ENCODE measurements at places on chromosomes 4 and X. TPM values are rescaled to one million over a fixed set of nuclear protein-coding genes. Genes with fewer than 3 reads are reported as not detected.

ITIH6 gene
- total RNA-seq = 0.03 TPM

NWD2 gene
- total RNA-seq = not detected

NEUROG2 gene
- 0.09 TPM for total RNA-seq

SPIN4 gene
- 13.1 TPM for total RNA-seq

C4orf46 gene
- total RNA-seq = 101 TPM

GRCh38 chr4:5711479-5712184 lies 631 bp downstream of the EVC start:
- no peak for DNase-seq
- no peak overlapping the region for H3K27ac ChIP-seq
- H3K36me3 ChIP-seq = no peaks in the 10 kb centered on the region

- H3K27me3 ChIP-seq = no peaks in the 10 kb centered on the region
- H3K27ac ChIP-seq = no peak overlapping the region
- H3K4me3 ChIP-seq = no peak overlapping the region
- no peaks in the 10 kb centered on the region for H3K4me1 ChIP-seq
- no peak for DNase-seq
Measured at GRCh38 chr4:27873596-27873995, 1013.0 kb downstream of the STIM2 start.

- no peaks in the 10 kb centered on the region for H3K27me3 ChIP-seq
- H3K4me3 ChIP-seq = no peak overlapping the region
- no peaks in the 10 kb centered on the region for H3K36me3 ChIP-seq
- DNase-seq = no peak
Measured at GRCh38 chr4:154836030-154836429, 55.0 kb downstream of the RBM46 start.

- no peak for DNase-seq
- no peaks in the 10 kb centered on the region for H3K27me3 ChIP-seq
- H3K4me3 ChIP-seq = no peak overlapping the region
- H3K27ac ChIP-seq = no peak overlapping the region
- peaks cover 20% of the 10 kb centered on the region for H3K4me1 ChIP-seq
Measured at GRCh38 chr4:5524446-5525299, 183.7 kb downstream of the EVC2 start.

GRCh38 chr4:145161549-145161948 lies 18.8 kb downstream of the OTUD4 start:
- H3K27me3 ChIP-seq = no peaks in the 10 kb centered on the region
- no peak overlapping the region for H3K4me3 ChIP-seq
- H3K27ac ChIP-seq = no peak overlapping the region
- H3K36me3 ChIP-seq = peaks cover 19% of the 10 kb centered on the region

DNA sequence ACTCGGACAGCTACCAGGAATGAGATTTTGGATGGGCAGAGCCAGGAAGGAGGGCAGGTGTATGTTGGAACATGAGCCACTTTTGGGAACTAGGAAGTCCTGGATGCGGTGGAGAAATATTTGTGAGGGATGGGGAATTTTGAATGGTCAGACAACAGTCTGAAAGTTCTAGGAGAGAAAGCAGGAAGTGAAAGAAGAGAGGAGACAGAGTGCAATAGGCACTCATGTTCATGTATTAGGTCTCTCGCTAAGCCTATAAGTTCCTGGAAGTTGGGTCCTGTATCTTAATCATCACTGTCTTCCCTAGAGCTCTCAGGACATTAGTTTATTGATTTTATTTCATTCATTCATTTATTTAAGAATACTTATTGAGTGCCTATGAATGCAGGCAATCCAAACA lies 65.7 kb upstream of the CITED1 start:
- no peak overlapping the region for H3K27ac ChIP-seq
- H3K4me3 ChIP-seq = no peak overlapping the region
- H3K27me3 ChIP-seq = no peaks in the 10 kb centered on the region
- H3K36me3 ChIP-seq = no peaks in the 10 kb centered on the region
- DNase-seq = no peak

DNA sequence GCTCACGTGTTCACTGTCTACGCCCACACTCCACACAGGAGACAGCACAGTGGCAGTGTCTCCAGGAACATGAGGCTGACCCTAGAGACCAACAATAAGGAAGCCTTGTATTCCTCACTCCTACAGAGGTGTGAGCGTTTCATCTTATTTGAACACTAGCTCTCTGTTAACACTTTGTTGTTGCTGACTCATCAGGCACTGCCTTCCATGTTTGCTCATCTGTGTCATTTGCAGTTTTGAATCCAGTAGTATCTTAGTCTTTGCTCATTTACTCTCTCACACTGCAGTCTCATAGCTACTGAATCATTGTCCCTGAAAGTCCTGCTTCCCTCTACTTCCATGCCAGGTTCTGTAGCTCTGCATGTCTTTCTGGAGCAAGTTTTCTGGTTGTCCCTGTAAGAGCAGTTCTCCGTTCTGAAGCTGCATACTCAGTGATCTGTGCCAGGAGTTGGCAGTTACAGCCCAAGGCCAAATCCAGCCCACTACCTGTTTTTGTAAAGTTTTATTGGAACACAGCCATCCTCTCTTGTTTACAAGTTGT lies 80.3 kb upstream of the DCLK2 start:
- H3K4me1 ChIP-seq = no peaks in the 10 kb centered on the region
- H3K4me3 ChIP-seq = no peak overlapping the region
- no peak overlapping the region for H3K27ac ChIP-seq
- H3K36me3 ChIP-seq = no peaks in the 10 kb centered on the region
- DNase-seq = no peak

GRCh38 chr4:107017443-107018343 lies 18.4 kb downstream of the DKK2 start:
- no peaks in the 10 kb centered on the region for H3K27me3 ChIP-seq
- no peaks in the 10 kb centered on the region for H3K4me1 ChIP-seq
- no peak overlapping the region for H3K4me3 ChIP-seq
- no peak for DNase-seq
- H3K27ac ChIP-seq = no peak overlapping the region
- H3K36me3 ChIP-seq = no peaks in the 10 kb centered on the region

GRCh38 chr4:80266253-80266901 lies at the start of gene FGF5:
FGF5 (plus strand) TSS chr4:80266664; CDS start chr4:80266825, 161 bp downstream.
- DNase-seq = peak; percentile 64
- peak within 1 kb of the TSS; percentile 55 for H3K4me3 ChIP-seq
- H3K4me1 ChIP-seq = peaks cover 24% of the 10 kb centered on the region
- no peak within 1 kb of the TSS for H3K27ac ChIP-seq
- no peaks in the 10 kb centered on the region for H3K36me3 ChIP-seq

DNA sequence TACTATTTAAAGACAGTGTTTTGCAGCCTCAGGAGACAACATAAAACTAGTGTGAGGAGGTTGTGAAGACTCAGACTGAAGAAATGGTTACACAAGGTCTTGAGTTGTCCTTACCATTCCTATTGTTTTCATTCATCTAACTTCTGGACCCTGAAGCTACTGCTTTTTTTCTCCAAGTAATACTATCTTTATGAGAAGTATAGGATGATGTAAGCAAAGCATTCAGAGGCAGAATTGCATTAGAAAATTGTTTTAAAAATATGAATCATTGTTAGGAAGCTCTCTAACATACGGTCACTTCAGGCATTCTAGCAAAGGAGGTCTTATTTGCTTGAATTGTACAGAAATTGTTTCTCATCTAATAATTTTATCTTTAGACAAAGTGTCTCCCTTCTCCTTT lies 357.8 kb downstream of the TLL1 start:
- H3K36me3 ChIP-seq = peaks cover 3% of the 10 kb centered on the region
- no peak overlapping the region for H3K4me3 ChIP-seq
- H3K4me1 ChIP-seq = no peaks in the 10 kb centered on the region
- no peak overlapping the region for H3K27ac ChIP-seq
- no peaks in the 10 kb centered on the region for H3K27me3 ChIP-seq

- no peak for DNase-seq
- H3K27me3 ChIP-seq = no peaks in the 10 kb centered on the region
- H3K4me1 ChIP-seq = no peaks in the 10 kb centered on the region
- H3K36me3 ChIP-seq = no peaks in the 10 kb centered on the region
- H3K27ac ChIP-seq = no peak overlapping the region
Measured at GRCh38 chrX:106954041-106954440, 33.8 kb downstream of the CLDN2 start.

- H3K27me3 ChIP-seq = no peaks in the 10 kb centered on the region
- no peaks in the 10 kb centered on the region for H3K4me1 ChIP-seq
- H3K4me3 ChIP-seq = no peak overlapping the region
- no peaks in the 10 kb centered on the region for H3K36me3 ChIP-seq
Measured at GRCh38 chrX:136021903-136022302, 36.7 kb downstream of the SLC9A6 start.

- no peaks in the 10 kb centered on the region for H3K4me1 ChIP-seq
- H3K36me3 ChIP-seq = peaks cover 2% of the 10 kb centered on the region
- no peaks in the 10 kb centered on the region for H3K27me3 ChIP-seq
- H3K4me3 ChIP-seq = no peak overlapping the region
Measured at GRCh38 chrX:22760513-22761057, 239.2 kb upstream of the DDX53 start.

DNA sequence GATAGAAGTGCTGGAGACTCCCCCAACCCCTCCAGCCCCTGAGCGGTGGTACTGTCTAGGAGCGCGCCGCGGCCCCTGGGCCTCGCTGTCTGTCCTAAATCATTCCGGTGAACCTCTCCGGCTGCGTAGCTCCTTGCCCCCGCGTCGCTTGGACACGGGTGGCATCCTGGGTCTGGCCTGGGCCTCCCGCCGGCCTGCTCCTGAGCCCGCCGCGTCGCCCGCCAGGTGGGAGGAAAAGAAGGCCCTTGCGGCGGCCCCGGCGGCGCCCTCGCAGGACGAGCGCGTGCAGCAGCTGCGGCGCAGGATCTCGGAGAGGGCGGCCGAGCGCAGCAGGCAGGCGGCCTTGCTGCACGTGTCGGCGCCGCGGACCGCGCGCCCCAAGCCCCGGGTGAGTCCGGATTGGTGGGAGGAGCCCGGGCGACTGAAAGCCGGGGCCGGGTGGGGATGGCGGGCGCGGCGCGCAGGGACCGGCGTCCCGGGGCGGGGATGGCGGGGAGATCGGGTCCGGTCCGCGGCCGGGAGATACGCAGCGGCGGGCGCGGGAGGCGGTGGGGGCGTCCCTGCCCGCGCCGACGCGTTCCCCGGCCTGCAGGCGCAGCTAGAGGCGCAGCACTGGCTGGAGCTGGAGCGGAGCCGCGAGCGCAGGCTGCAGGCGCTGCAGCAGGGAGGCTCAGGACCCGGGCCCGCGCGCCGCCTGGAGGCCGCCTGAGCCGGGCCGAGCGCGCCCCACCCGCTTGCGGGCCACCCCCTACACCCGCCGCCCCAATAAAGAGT lies 6.5 kb upstream of the RNF4 start:
- H3K36me3 ChIP-seq = no peaks in the 10 kb centered on the region
- H3K27ac ChIP-seq = no peak overlapping the region
- H3K27me3 ChIP-seq = peaks cover 34% of the 10 kb centered on the region
- peaks cover 5% of the 10 kb centered on the region for H3K4me1 ChIP-seq
- peak overlapping the region; percentile 56 for H3K4me3 ChIP-seq
- peak; percentile 93 for DNase-seq

GRCh38 chrX:106891762-106892460 lies 11.2 kb downstream of the RIPPLY1 start:
- H3K27ac ChIP-seq = no peak overlapping the region
- H3K36me3 ChIP-seq = no peaks in the 10 kb centered on the region
- H3K4me1 ChIP-seq = no peaks in the 10 kb centered on the region
- H3K4me3 ChIP-seq = no peak overlapping the region

GRCh38 chrX:71453056-71453455 lies 79.8 kb upstream of the OGT start:
- H3K27me3 ChIP-seq = no peaks in the 10 kb centered on the region
- no peak overlapping the region for H3K27ac ChIP-seq
- H3K4me3 ChIP-seq = no peak overlapping the region
- no peaks in the 10 kb centered on the region for H3K4me1 ChIP-seq
- DNase-seq = no peak
- no peaks in the 10 kb centered on the region for H3K36me3 ChIP-seq

GRCh38 chr4:47061435-47061834 lies 30.1 kb downstream of the GABRB1 start:
- H3K27ac ChIP-seq = no peak overlapping the region
- no peak overlapping the region for H3K4me3 ChIP-seq
- H3K27me3 ChIP-seq = no peaks in the 10 kb centered on the region
- no peaks in the 10 kb centered on the region for H3K36me3 ChIP-seq

DNA sequence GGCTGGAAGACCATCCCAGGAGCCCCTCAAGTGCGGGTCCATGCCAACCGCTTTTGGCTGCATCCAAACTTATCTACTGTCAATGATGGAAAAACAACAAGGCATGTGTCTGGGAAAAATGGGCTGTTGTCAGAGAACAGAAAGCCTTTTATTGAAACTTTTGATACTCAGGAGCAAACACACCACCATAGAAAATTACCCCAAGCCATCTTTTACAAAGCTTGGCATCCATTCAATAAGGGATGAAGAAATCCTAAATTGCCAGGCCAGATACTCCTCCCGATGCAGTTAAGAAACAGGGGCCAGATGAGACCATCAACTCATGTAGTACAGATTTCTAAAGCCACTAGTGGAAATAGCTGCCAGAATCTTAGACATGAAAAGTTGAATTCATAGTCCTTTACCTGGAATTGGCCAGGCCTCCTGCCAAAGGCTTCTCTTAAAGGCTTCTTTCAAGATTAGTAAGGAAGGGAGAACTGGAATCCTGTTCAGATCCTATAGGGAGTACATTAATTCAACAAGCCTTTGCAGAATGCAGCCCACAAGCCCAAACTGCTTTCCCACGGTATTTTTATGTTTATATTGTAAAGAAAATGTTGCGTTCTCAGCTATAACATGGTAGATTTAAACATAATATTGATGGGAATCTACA lies 145.4 kb upstream of the MAP3K15 start:
- no peak for DNase-seq
- no peak overlapping the region for H3K27ac ChIP-seq
- H3K4me1 ChIP-seq = no peaks in the 10 kb centered on the region
- no peaks in the 10 kb centered on the region for H3K27me3 ChIP-seq

- no peaks in the 10 kb centered on the region for H3K4me1 ChIP-seq
- DNase-seq = no peak
- H3K27me3 ChIP-seq = no peaks in the 10 kb centered on the region
- no peak overlapping the region for H3K4me3 ChIP-seq
- no peak overlapping the region for H3K27ac ChIP-seq
Measured at GRCh38 chr4:168524897-168525296, 28.0 kb downstream of the PALLD start.

GRCh38 chrX:84441143-84441542 lies 61.1 kb downstream of the HDX start:
- H3K4me1 ChIP-seq = no peaks in the 10 kb centered on the region
- H3K27ac ChIP-seq = no peak overlapping the region
- peaks cover 3% of the 10 kb centered on the region for H3K36me3 ChIP-seq
- no peaks in the 10 kb centered on the region for H3K27me3 ChIP-seq

- H3K4me1 ChIP-seq = no peaks in the 10 kb centered on the region
- H3K4me3 ChIP-seq = no peak overlapping the region
- H3K36me3 ChIP-seq = peaks cover 5% of the 10 kb centered on the region
- H3K27me3 ChIP-seq = no peaks in the 10 kb centered on the region
- no peak for DNase-seq
- no peak overlapping the region for H3K27ac ChIP-seq
Measured at GRCh38 chrX:77694491-77694890, 91.5 kb downstream of the ATRX start.
